ENCODE measurements at places on chromosomes 16 and 17.

DNA sequence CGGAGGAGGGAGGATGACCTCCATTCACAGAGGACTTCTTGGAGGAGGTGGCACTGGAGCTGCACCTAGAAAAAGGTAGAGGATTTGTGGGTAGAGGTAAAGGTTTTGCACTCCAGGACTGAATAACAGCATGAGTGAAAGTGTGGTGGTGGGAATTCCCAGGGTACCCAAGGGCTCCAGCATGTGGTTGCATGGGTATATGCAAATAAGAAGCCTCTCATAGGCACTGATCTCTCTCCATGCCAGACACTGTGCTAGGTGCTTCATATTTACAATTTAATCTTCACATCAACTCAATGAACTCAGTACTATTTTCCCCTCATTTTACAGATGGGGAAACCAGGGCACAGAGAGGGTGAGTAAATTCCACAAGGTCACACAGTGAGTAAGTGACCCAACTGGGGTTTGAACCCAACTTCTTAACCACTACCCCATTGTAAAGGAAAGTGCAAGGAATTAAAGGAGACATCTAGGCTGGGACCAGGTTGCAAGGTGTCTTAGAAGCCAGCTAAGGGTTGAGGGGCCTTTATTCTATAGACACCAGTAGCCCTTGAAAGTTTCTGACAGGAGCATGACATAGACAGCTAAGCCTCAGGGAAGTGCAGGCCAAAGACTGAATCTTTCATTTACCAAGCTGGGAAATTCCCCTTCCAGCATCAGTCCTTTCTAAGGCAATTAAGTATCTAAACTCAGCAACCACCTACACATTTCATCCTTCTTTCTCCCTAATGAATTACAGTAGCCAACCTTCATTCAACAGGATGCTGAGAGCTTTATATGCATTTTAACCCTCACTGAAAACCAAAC lies 21.3 kb downstream of the SCNN1B start:
- DNase-seq: peak; percentile 70

DNA sequence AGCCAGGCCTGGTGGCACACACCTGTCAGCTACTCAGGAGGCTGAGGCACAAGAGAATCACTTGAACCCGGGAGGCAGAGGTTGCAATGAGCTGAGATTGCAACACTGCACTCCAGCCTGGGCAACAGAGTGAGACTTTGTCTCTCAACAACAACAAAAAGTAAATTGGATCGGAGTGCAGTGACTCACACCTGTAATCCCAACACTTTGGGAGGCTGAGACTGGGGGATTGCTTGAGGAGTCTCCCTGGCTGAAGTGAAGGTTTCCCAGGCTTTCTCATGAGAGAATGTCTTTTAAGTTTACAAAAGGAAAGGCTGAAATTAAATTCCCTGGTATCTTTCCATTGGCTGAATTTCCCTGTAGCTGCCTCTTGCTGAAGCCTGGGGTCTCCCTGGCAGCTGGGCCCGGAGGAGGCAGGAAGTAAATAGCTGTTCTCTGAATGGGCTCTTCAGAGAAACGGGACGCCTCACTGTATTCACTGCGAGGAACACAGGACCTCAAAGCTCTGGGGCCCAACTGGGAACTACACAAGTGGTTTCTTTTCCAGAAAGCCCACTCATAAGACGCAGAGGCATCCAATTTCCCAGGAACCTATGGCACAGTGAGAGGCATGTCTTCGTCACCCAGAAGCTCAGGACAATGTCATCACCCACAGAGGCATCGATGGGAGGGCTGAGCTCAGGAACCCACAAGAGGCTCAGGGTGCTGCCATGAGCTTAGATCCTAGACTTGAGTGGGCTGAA lies 77.4 kb upstream of the SMURF2 start:
- DNase-seq: no peak

DNA sequence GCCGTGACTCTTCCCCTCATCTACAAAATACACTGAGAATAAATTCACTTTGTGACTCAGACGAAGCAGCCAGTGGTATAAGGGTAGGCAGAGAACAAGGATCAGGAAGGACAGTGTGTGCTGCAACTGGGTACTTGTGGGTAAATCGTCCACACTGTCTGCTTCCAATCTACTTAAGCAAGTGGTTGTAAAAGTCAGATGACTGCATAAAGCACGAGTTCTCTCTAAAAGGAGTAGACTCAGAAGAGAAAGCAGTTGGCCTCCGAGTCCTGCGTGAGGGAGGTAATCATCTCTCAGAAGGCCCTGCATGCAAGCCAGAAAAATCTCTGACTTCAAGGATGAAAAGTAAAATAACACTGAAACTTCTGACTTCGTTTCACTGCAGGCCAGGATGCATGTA lies 43.1 kb downstream of the ANKFY1 start:
- no peak for DNase-seq

DNA sequence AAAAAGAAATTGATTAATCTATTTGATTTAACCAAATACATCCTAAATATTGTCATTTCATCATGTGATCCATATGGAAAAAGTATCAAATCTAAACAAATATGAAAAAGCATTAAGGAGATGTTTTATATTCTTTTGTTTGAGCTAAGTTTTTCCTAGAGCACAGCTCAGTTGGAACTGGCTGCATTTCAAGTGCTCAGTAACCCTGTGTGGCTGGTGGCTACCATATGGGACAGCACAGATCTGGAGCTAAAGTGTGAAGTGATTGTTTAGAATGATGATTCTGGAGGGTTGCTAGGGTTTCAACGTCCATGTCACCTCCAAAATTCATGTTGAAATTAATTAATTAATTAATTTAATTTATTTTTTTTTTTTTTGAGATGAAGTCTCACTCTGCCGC lies 137.5 kb downstream of the XYLT1 start:
- DNase-seq: no peak

GRCh38 chr16:917591-918061 lies 53.2 kb downstream of the LMF1 start:
- no peak for DNase-seq

GRCh38 chr16:457732-458400 lies 32.4 kb downstream of the RAB11FIP3 start:
- DNase-seq: no peak

- no peak for DNase-seq
Observed at GRCh38 chr17:76566988-76567431, 18.6 kb downstream of the ST6GALNAC2 start.

DNA sequence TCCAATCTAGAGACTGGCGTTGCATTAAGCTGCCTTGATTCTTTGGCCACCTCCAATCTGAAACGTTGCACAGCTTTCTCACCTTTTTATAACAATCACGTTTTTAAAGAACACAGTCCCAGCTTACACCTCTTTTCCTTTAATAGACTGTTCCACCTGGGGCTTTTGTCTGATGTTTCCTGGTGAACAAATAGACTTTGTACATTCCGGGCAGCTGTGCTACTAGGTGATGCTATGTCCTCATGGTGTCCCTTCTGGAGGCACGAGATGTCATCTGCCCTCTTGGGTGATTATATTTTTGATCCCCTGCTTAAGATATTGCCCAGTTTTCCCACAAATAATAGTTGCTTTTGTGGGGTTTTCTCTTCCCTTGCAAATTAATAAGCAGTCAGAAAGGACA lies 225.5 kb downstream of the SOX9 start:
- DNase-seq: no peak

- DNase-seq: no peak
Observed at GRCh38 chr17:50432125-50432762, 6.2 kb downstream of the ACSF2 start.

DNA sequence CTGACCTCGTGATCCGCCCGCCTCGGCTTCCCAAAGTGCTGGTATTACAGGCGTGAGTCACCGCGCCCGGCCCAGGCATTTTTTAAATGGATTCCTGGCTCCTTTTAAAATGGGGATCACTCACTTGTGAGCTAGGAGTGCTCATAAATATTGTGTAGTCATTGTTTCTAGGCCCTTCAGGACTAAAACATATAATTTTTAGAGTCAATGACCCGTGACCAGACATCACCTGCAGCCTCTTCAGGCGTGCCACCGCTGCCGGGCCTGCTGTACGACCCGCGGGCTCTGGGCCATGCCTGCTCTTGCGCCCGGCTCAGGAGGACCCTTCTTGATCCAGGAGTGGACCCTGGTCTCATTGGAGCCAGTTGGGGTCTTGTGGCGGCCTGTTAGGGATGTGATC lies 30.8 kb downstream of the EFCAB5 start:
- no peak for DNase-seq

- DNase-seq: no peak
Observed at GRCh38 chr17:83124871-83125514, 45.6 kb downstream of the METRNL start.

GRCh38 chr16:74029115-74029792 lies 267.4 kb upstream of the PSMD7 start:
- no peak for DNase-seq

DNA sequence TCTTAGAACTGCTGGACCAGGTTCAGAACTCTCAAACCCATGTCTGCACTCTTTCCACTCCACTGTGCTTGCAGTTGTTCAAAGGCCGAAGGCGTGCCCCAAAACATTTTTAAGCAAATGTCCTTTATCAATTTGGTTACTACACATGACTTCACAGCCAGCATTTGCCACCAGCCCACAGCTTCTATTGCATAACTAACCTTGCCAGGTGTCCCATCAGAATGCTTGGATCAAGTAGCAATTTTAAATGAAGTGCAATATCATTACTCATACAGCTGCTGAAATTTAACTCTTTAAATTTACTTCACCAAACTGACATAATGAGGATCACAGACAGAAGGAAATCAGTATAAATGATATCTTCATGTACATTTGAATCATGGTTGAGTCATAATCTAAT lies 29.8 kb upstream of the HS3ST3A1 start:
- DNase-seq: no peak

GRCh38 chr16:86322283-86322682 lies 188.0 kb upstream of the FOXF1 start:
- no peak for DNase-seq

DNA sequence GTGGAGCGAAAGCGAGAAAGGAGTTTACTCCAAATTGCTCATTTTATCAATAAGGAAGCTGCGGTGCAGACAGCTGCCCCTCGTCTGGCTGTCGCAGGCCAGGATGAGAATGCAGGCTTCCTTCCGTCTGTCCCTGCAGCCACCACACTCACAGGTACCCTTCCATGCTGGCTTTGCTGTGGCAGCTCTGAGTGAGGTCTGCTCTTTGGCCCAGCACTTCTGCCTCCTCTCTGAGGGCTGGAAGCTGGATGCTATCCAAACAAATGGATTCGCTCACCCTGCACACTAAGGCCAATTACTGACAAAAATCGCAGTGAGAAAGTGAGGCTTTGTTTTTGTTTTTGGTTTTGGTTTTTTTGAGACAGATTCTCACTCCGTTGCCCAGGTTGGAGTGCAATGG lies 7.0 kb downstream of the ARMC7 start:
- DNase-seq: no peak

- no peak for DNase-seq
Observed at GRCh38 chr16:4495766-4496165, 19.6 kb downstream of the HMOX2 start.

DNA sequence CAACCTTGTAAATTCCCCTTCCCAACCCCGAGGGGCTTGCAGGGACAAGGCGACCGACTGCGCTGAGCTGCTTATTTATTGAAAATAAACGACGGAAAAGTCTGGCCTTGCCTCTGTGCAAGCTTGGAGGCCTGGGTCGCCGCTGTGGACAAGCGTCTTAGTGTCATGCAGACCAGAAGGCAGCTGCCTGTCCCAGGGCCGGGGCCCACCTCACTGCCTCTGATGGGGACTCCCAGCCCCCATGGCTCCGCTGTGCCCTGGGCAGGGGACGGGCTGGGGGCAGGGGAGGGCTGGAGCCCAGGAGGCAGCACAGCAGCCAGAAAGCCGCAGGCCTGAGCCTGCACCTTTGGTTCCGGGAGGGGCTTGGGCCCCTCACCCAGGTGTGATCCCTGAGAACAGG lies 20.7 kb downstream of the RABEP2 start:
- DNase-seq: no peak

DNA sequence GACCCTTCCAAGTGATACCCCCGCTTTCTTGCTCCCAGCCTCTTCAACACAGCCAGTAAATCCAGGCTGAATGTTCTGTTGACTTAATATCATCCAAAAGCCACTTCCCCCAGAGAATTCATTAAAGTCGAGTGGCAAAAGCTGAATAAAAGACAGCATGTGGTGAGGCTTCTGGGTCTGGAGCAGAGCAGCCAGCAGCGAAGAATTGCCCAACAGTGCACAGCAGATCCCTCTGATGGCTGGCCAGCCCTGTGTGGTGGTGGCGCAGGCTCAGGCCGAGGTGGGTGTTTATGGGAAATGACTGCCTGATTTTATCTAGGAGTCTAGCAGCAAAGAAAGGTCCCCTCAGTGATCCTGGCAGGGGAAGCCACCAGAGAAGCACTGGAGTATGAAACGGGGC lies 30.3 kb upstream of the RCVRN start:
- no peak for DNase-seq

DNA sequence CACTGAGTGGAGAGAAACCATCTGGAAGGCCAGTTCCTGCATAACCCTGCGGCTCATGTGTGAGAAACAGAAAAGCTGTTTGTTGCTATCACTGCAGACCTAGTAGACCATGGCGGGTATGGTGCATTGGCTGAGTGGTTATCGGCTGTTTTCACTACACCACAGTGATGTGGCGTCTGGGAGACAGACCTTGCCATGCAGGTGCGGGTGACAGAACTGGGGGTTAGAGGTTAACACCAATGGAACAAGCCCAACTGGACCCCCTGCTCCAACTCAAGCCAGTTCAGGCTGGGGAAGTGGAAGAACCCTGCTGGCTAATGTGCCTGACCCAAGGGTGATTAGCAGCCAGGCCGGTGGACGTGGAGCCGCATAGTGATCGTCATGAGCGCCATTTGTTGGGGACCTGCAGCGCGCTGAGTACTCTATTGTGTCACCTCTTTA lies 91.9 kb downstream of the IRF8 start:
- no peak for DNase-seq

GRCh38 chr17:72511874-72512273 lies 391.1 kb downstream of the SOX9 start:
- no peak for DNase-seq

DNA sequence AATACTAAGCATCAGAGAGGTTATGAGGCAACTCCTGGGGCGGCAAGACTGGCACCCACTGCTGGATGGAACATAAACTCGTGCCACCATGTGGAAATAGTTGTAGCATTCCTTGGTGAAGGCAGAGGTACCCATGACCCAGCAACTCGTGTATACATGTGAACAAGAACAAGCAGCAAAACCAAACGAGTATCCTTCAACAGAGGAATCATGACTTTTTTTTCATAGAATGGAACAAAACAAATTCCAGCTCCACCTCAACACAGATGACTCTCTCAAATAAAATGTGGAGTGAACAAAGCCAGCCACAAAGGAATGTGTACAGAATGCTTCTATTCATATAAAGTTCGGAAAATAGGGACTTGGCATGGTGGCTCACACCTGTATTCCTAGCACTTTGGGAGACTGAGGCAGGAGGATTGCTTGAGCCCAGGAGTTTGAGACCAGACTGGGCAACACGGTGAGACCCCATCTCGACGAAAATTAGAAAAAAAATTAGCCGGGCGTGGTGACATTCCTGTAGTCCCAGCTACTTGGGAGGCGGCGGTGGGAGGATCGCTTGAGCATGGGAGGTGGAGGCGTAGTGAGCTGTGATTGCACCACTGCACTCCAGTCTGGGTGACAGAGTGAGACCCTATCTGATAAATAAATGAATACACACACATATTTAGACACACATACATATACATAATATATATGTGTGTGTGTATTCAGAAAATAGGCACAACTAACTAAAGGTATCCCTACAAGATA lies 35.3 kb downstream of the B9D1 start:
- DNase-seq: no peak

GRCh38 chr17:57142925-57143324 lies 57.9 kb downstream of the AKAP1 start:
- DNase-seq: no peak

Data from MM.1S (cell line).